Omental fat pad (tissue), 4 donors: ENCODE measurements at places on chromosomes 7 and 10. TPM values are rescaled to one million over a fixed set of nuclear protein-coding genes. Genes with fewer than 3 reads are reported as not detected.

AP5Z1 gene
- 24.9 TPM for total RNA-seq

GRCh38 chr10:104103956-104104355 lies 18.0 kb upstream of the SFR1 start:
- no peak for DNase-seq

DNA sequence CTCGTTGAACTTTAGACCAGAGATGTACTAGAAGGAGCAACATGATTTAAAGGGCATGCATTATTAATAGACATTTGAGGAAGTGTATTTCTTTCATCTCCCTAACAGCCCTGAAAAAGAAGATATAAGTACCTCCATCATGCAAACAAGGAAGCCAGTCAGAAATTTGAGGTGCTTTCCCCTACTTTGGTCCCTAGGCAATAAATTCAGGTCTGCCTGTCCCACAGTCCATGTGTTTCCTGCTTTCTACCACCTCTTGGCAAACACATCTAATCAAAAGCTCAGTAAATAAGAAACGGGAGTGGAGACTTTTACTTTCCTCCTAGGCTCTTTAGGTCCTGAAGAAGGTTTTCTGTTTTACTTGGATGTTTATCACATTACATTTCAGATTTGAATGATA lies 5.2 kb upstream of the SEMA3C start:
- no peak for DNase-seq

DNA sequence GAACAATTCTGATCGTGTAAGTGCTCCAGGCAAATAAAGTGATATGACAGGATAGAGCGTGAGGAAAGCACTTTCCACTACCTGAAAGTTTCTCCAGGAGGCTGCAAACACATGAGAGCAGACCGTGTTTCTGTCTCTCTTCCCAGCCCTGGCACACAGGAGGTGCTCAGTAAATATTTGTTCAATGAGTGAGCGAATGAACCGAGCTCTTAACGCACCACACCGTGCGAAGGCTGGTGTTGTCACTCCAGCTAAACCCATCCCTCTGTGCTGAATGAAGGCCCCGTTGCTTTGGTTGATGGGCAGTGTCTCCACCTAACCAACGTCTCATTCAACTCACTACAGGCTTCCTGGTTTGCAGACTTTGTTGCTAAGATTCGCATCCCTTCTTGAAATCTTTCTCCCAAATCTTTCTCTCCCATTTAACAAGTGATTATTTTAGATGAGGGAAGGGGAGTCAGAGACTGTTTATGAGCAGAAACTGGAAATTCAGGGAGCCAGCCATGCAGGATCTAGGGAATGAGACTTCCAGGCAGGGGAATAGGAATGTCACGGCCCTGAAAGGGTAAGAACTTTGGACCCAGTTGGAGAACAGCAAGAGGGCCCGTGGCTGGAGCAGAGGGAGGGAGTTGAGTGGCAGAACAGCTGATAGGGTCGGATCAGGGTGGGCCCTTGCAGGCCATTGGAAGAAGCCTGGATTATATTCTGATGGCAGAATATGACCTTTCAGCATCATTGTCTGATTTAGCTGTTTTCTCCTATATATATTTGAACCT lies 282.6 kb downstream of the CAMK1D start:
- no peak for DNase-seq

DNA sequence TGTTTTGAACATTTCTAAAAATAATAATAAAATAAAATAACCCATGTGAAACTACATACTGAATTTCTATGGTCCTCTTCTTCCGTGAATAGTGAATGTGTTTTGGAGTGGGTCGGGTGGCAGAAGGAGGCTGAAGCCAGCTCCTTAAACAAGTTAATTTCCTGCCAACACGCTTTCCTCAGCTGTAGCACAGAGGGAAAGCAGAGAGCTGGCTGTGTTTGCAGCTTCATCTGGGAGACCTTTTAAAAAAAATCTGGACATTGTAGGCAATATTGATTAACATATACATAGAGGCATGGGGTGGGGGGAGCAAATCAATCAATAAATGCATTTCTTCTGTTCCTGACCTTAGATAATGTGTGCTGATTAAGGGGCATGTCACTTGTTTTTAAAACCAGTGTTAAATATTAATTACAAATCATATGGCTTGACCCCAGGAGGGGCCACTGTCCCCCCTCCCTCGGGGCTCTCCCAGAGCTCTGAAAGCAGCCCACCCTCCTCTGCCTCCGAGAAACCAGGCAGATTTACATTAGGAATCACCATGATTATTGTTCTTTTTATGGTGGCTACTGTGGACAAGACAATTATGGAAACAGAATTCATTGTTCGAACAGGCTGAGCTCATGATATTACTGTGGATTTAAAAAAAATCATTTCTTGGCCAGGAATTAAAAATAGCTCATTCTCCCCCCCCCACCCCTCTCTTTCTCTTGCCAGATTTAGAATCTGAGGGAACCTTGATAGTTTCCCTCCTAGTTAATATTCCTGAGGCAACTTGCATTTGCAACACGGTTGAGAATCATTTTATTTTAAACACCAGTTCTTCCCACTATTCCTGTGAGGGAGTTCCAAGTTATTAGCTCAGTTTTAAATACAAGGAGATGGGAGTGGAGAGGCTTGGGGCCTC lies 100.5 kb upstream of the CARD11 start:
- no peak for DNase-seq

DNA sequence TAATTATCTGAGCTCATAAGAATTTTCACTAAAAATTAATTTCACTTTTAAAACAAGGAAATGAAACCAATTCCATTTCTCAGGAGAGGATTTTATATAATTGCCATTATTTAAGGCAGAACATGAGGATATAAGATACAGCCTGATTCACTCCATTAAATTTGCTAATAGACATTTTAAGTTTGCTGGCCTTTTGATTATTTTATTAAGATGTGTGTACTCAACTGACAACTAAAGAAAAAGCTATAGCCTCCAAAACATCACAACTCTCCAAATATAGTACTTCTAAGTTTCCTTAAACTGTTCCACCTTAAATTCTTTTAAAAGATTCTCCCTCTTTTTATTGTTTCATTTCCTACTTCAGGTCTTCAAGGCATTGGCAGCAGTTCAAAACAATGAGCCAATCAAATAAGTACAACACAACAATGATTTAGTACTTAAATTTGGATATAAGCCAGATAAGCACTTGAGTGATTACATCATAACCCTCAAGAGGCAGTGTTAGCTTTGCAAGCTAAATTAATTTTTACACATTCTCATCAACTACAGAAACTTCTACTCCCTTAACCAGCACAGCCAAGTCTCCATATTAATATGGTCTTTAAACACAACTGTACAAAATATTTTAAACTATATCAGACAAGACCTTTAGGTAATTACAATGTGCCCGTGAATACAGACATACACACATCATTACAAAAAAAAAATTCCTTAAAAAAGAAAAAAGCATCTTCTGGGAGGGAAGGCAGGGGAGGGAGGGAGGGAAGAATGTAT lies 121.8 kb downstream of the KMT2C start:
- no peak for DNase-seq

- DNase-seq, result no peak
Observed at GRCh38 chr10:103256613-103257012, 10.9 kb downstream of the RPEL1 start.

- no peak for DNase-seq
Observed at GRCh38 chr7:106462365-106462859, 177.6 kb upstream of the NAMPT start.

DNA sequence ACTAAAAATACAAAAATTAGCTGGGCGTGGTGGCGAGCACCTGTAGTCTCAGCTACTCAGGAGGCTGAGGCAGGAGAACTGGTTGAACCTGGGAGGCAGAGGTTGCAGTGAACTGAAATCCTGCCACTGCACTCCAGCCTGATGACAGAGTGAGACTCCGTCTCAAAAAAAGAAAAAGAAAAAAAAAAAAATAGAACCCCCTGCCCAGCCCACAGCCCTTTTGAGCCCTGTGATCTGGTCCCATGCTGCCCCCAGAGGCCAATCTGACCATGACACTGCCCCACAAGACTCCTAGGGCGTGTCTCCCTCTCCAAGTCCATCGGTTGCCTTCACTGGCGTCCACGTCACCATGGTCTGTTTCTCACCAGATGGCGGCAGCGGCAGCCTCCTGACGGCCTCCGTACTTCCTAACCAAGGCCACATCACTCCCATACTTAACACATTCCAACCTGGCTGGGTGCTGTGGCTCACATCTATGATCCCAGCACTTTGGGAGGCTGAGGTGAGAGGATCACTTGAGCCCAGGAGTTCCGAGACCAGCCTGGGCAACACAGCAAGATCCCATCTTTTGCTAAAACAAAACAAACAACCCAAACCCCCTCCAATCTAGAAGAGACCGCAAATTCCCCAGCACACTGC lies 18.0 kb downstream of the STX1A start:
- no peak for DNase-seq

GRCh38 chr7:92695308-92696261 lies 105.4 kb upstream of the FAM133B start:
- DNase-seq, result no peak

DNA sequence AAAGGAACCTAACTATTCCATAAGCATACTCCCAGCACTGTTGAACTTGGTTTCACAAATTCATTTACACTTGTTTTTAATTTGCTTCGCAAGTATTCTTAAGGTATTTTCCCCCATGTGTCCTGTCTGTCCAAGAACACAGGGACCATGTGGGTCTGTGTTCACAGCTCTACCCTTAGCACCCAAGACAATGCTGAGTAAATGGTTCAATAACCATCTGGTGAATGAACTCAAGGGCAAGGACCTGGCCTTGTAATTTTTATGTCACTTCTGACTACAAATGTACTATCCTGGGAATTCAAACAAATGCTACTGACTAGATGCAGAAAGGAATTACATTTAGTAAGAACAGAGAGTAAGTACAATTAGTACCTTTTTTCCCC lies 43.0 kb upstream of the SLIT1 start:
- no peak for DNase-seq

DNA sequence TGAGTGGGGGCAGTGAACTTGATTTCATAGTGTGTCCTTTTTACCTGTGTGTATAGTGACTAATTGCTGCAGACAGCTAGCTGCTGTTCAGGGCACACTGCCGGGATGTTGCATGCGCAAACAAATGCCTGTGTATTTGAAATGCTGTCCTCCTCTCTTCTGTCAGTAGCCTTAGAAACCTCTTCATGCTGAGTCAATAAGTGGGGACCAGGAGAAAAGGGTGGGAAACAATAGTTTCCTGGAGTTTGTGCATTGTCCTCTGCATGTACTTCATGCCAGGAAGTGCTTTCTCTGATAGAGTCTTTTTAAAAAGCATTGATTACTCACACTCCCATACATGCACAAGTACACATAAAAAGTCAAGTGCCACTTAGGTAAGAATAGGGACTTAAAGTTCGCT lies 1183.7 kb upstream of the CELF2 start:
- no peak for DNase-seq

GRCh38 chr7:78601728-78602127 lies 803.2 kb downstream of the PHTF2 start:
- DNase-seq, result no peak
